ENCODE measurements at places on chromosomes 2 and 18. TPM values are rescaled to one million over a fixed set of nuclear protein-coding genes. Genes with fewer than 3 reads are reported as not detected.

GRCh38 chr2:239580199-239580527 lies 179.3 kb upstream of the HDAC4 start:
- DNase-seq: no peak

- no peak for DNase-seq
Observed at GRCh38 chr2:120856421-120856862, 120.8 kb downstream of the GLI2 start.

- no peak for DNase-seq
Observed at GRCh38 chr18:37987901-37988300, 422.3 kb upstream of the CELF4 start.

DNA sequence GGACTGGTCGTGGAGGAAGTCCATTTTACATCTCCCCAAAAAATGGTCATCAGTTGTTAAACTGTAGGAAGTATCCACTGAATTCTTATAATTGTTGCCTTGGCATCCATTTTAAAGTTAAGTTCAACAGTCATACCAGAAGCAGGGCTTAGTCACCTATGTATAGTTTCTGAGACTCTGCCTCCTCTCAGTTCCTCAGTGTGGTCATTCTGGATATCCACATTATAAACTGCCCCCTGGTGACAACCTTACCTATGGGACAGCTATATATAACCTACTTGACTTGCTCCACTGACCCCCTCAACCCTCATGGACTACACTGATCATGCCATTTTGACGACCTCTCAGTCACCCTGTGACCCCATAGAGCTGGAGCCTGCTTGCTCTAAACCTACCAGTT lies 617.0 kb downstream of the LRP1B start:
- DNase-seq: no peak

- DNase-seq: no peak
Observed at GRCh38 chr2:14533131-14533757, 99.3 kb upstream of the LRATD1 start.

DNA sequence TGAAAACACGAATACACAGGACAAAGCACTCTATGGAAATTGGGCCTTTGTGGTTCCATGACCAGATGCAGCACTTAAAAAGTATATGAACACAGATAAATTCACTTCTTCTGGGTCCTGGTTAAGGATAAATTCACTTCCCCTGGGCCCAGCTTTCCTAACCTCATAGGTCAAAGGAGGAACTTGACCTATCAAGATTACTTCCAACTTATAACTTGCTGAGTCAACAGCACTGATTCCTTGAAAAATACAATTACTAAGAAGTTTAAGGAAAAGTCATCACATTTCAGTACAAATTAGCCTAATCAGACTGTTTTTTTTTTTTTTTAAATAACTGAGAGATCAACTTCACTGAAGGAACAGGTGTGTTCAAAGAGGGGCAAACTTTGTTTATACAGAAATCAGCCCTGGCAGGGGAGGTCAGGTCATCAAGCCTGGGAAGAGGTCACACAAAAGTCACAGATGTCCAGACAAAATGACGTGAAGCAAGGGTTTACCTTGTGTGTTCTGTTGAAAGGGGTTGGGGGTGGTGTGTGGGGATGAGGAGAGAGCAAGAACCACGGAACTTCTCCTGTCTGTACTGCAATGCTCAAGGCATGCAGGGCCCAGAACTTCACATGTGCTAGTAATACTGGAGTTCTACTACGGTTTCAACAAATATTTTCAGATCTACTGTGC lies 55.8 kb downstream of the PPP4R1 start:
- no peak for DNase-seq

PCARE gene
- polyA plus RNA-seq: 0.03 TPM

RAPGEF4 gene
- polyA plus RNA-seq: 0.83 TPM

COL4A3 gene
- polyA plus RNA-seq: 3.1 TPM

All from psoas muscle (tissue), 8 donors.